ENCODE measurements at places on chromosomes 12 and 14.

GRCh38 chr14:84087986-84088531, 1441.9 kb upstream of the FLRT2 start:
- DNase-seq = no peak

GRCh38 chr12:3713483-3713882, 39.4 kb downstream of the CRACR2A start:
- DNase-seq = no peak

DNA sequence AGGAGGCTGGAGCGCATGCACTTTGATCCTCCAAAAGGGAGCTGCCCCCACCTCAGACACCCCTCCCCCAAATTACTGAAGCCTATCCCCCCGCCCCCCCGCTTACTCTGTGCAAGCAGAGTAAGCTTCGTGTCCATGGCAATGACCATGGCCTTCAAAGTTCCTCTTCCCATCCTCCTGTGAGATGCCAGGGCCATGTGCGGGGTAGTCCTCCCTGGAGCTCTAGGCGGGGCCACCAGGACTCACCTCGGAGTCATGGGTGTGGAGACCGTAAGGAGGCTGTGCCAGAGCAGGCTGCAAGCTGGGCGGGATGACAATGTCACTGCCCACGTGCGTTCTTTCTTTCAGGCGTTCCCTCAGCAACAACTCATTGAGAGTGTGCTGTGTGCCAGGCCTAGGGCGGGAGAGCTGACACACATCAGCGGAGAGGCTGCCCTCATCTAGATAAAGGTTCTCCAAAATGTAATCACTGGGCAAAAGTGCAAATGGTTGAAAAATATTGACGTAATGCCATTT, 66.8 kb downstream of the C14orf132 start:
- no peak for DNase-seq

- no peak for DNase-seq
Measured at GRCh38 chr14:54942913-54943312, 40.3 kb upstream of the GCH1 start.

GRCh38 chr14:87944987-87945604, 47.9 kb downstream of the GALC start:
- no peak for DNase-seq

DNA sequence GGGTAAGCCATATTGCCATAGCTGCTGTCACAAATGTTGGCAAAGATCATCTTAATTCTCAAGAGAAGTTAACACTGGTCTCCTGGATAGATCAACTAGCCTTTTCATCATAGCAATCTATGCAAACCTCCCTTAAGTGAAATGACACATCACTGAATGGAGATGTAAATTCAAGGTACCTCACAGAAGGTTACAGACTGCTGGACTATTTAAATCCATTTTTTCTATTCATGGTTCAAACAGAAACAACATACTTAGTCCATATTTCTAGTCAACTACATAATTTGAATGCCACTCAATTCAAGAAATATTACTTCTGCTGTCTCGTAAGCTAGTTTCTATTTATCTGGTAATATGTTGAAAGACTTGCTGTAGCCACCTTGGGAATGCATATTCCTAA, 748.3 kb downstream of the C12orf50 start:
- DNase-seq = no peak

DNA sequence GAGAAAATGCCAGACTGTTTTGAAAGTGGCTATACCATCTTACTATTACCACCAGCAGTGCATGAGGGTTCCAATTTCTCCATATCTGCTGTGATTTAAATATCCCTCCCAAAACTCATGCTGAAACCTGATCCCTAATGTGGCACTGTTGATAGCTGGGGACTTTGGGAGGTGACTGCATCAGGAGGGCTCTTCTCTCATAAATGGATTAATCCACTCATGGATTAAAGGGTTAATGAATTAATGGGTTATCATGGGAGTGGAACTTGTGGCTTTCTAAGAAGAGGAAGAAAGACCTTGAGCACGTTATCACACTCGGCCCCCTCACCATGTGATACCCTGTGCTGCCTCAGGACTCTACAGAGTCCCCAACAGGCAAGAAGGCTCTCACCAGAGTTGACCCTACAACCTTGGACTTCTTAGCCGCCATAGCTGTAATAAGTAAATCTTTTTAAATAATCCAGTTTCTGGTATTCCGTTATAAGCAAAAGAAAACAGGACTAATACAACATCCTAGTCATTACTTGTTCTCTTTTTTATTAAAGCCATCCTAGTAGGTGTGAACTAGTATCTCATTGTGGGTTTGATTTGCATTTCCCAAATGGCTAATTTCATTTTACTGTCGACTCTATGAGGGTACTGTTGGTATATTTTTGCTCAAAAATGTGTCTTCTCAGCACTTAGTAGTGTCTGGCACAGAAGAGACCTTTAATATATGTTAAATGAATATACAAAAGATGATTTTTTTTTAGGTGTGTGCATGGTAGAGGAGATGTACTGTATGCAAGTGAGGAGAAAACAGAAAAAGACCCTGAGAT, 14.3 kb downstream of the PPP1R12A start:
- no peak for DNase-seq

DNA sequence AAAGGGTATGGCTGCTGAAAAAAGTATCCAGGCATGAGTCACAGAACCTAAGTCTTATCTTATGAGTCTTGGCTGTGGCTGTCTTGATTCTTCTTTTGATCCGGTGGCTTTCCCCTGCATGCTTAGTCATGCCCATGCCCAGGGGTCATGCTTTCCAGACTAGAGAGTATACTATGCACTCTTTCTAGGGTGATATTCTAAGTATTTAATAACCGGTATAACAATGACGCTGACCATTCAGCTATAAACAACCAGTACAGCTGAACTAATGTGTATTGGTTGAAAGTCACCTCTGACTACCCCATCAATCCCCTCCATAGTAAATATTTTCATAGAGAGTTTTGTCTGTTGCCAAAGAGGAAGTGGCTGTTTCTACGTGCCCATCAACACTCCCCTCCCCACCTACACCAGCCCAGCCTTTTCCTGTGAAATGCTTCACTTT, 34.7 kb upstream of the NRXN3 start:
- no peak for DNase-seq

- no peak for DNase-seq
Measured at GRCh38 chr12:122855928-122856831, 20.9 kb downstream of the HIP1R start.

GRCh38 chr12:86658303-86658702, 402.1 kb upstream of the MGAT4C start:
- DNase-seq = no peak

All from stimulated activated CD8-positive, alpha-beta memory T cell treated with anti-CD3 and anti-CD28 coated beads, Interleukin-7, amount 100 ng/mL, for 1 hour (primary cell).